ENCODE measurements at places on chromosomes 2 and 18.

DNA sequence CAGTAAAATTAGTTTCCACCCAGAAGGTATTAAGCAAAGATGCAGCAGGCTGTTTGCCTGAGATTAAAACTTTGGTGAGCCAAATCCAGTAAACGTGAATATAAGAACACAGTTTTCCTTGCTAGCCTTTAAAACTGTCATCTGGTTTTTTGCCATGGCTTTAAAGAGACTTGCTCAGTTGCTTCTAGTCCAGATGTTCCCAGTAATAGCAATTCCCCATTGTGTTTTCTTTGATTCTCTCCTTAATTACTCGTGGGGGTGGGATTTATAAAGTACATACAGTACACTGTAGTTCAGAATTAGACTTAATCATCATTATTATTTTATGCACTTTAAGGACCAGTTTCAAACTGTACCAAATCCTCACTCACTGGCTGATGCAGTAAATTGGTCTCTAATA is 303.5 kb upstream of the ZNF804A start:
- DNase-seq, result no peak

- no peak for DNase-seq
These were observed 56.9 kb downstream of the PLA2R1 start for GRCh38 chr2:160005476-160005875.

GRCh38 chr2:223604231-223604630 is 2.1 kb upstream of the SCG2 start:
- DNase-seq, result no peak

- DNase-seq, result no peak
These were observed 48.3 kb downstream of the TNS1 start for GRCh38 chr2:217954469-217954868.

DNA sequence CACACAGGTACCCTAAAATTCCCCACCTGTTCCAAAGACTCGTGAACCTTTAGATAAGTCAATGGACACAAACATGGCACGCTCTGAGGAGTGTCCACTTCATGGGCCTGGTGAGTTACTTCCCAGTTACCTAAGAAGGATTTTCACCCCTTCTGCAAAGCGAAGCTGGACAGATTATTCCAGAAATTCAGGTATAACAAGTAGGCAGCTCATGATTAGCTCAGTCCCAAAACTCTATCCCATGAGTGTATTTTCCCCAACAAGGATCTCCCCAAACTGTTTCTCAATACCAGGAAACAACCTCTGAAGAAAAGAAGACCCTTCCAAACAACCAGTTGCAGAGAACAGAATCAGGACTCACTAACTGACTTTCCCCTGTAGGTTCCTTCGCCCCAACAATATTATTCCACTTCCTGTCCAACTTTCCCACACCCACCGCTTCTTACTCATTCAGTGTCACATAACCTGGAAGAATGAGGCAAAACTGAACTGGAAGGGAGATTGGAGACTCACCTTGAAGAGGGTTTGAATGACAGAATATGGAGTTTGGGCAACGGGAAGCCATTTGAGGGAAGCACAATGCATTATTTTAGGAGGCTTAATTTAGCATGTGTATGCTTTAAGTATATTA is 120.1 kb downstream of the ANTXR1 start:
- DNase-seq, result no peak

DNA sequence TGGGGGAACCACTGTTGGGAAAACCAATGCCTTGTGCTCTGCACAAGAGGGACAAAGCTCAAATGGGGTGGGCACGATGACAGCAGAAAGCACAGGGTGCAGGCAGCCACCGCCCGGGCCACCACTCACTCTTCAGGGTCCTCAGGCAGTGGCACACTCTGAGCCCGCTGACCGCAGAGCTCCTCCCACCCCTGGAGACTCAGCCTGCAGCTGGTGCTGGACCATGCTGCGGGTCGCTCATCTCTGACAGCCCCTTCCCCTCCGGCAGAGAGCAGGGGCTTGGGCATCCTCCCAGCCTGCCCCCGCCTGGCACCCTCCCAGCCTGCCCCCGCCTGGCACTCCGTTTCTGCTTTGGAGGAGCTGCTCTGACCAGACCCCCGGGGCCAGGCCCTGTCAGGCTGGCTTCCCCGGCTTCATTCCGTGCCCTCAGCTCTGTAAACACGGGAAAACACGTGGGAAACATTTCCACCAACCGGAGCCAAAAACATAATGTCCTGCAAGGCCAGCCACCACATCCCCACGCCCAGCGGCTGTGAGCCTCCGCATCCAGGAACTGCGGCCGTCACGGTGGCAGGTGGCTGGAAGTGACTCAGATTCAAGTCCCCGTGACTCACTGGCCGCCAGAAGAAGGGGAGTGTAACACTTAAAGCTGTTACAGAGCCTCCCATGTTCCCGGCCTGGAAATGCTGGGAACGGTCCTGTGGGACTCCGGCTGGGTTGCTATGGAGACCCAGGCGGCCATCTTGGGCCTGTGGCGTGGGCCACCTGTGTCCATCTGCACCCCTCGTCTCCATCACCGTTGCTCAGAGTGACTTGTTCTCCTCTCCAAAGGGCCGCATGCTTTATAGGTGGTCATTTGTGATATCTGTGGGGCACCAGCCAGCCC is 6.8 kb upstream of the SNED1 start:
- peak; percentile 81 for DNase-seq
